Activated T-cell treated with anti-CD3 and anti-CD28 coated beads, Interleukin-2, amount 50 U/mL, for 72 hours (primary cell): ENCODE measurements at places on chromosomes 11 and 22.

DNA sequence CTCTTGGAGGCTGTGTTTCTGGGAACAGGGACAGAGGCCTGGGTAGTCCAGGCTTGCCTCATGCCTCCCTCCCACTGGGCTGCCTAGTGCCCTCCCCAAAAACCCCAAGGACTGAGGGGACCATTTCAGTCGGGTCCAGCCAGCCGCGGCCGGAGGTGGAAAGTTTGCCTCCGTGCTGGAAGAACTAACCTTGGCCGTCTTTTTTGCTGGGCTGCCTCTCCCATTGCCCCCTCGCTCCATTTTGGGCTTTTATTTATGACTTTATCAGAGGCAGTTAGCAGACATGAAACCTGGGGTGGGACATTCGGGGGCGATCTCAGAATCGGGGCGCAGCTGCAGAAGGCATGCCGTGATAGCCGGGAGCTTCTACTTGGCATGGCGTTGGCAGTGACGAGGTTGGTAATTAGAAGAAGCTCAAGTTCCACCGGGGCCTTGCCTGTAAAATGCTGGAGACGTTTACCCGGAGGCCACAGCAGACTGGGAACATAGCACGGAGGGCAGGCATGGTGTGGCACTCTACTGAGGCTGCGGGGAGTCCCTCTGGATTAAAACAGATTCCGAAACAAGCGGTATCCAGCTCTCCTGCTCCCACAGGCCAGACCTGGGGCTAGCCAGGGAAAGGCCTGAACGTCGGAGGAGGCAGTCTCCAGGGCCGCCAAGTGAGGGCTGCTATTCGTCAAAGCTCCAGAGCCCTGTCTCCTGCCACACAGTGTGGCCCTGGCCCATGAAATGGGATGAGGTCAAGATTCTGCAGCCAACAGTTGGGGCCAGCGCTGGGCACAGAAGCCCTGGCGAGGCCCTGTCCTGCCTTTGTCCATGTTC is 76.4 kb upstream of the PPARA start:
- no peak for DNase-seq

DNA sequence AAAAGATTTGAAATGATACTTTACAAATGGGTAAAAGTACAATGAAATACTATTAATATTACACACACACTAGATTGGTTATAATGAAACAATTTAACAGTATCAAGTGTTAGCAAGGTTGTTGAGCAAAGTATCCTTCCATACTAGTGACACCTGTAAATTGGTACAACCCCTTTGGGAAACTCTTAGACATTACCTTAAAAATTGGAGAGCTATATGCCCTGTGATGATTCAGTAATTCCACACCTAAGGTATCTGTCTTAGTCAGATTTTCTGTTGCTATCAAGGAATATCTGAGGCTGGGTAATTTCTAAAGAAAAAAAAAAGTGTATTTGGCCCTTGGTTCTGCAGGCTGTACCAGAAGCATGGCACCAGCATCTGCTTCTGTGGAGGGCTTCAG is 7.4 kb upstream of the GDPD4 start:
- no peak for DNase-seq

- DNase-seq, result no peak
Measured at GRCh38 chr11:113859665-113860064, 15.7 kb downstream of the USP28 start.

DNA sequence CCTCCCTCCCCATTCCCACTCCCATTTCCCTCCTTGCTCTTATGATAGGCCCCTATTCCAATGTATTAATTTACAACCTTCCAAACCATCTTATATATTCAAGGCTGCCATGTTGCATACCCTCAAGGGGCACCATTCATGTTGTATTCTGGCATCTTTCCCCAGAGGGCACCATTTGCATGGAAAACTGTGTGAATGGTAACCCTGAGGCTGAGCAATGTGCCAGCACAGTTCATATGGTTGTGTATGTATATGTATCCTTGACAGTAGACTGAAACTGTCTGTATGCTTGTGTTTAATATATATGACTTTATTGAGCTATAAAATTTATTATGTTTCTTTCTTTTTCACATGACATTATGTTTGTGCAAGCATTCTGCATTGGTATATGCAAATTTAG is 7.3 kb downstream of the RASSF10 start:
- no peak for DNase-seq

DNA sequence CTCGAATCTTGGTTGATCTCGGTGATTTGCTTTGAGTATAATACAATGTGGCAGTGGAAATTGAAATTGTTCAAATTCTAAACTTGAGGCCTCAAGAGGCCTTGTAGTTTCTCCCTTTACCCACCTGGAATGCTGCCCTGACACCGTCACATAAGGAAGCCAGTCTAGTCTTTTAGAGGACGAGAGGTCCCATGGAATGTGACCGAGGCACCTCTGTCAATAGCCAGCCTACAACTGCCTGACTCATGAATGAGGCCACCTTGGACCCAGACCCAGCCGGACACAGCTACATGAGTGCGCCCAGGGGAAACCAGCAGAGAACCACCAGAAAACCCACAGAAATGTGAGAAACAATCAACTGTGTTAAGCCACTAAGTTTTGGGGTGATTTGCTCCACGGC is 52.5 kb downstream of the RPL27A start:
- DNase-seq, result no peak

GRCh38 chr11:82802710-82803109 is 69.0 kb upstream of the FAM181B start:
- no peak for DNase-seq

GRCh38 chr11:63643205-63643604 is 28.0 kb downstream of the ATL3 start:
- no peak for DNase-seq

GRCh38 chr11:44942029-44942955 is 8.4 kb downstream of the TP53I11 start:
- no peak for DNase-seq

GRCh38 chr22:44793506-44794172 is 41.3 kb downstream of the ARHGAP8 start:
- no peak for DNase-seq
